ENCODE measurements at places on chromosomes 12 and 14.

GRCh38 chr12:92942905-92943304 lies 13.8 kb upstream of the EEA1 start:
- DNase-seq, result no peak

DNA sequence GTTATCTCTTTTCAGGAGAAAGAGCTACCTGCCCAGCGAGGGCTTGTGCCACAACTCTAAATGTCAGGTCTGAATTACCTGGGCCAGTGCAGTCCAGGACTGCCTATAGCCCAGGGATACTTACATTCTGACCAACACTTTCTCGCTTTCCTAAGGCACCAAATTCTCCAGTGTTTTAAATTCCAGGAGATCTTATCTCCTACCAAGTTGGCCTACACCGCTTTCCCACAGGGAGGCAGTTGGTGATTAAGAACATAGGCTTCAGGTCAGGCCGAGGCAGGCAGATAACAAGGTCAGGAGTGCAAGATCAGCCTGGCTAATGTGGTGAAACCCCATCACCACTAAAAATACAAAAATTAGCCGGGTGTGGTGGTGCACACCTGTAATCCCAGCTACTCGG lies 41.1 kb downstream of the RPS29 start:
- DNase-seq, result no peak

DNA sequence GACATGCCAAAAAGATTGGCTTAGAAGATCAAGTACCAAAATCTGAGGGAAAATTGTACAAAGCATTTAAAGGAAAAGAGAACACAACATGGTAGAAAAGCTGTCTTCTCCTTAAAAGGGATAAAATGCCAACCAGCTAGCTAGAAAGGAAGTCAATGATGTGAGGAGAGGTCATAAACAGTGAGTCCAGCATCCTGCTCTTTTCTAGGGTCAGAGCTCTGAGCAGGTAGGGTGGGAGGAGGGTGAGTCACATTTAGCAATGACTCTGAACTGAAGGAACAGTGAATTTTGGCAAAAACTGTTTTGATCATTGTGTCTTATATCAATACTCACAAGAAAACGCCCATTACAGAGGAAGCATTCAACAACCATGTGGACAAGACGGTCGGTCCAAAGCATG lies 322.3 kb downstream of the DAD1 start:
- no peak for DNase-seq

- no peak for DNase-seq
Observed at GRCh38 chr12:44317651-44318126, 481.8 kb downstream of the TMEM117 start.

- DNase-seq, result no peak
Observed at GRCh38 chr14:57962325-57963035, 96.6 kb upstream of the SLC35F4 start.

GRCh38 chr14:101072070-101072469 lies 168.5 kb upstream of the RTL1 start:
- no peak for DNase-seq

DNA sequence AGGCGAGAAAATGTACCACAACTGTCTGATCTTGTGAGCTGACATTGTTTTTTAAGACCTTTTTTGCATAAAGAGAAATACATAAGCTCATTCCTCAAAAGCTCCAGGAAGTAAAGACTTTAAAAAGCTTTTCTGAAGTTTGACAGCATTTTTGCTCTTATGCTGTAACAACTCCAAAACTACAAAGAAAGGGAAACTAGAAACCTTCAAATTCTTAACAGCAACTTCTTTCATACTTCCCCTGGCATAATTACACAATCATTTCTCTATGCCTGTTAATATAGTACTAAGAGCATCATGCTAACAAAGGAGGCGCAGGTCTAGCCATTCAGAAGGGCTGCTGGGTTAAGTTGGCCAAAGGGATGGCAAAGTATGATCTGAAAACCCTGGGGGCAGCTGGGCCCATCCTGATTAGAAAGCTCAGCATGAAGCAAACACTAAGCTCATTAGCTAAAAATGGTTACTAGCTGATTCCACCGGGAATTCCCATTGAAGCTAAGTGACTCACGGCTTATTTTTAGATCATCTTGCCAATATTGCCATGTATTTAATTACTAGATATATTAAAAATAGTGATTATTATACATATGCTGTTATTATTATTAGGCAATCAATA lies 26.1 kb upstream of the ANP32D start:
- no peak for DNase-seq

DNA sequence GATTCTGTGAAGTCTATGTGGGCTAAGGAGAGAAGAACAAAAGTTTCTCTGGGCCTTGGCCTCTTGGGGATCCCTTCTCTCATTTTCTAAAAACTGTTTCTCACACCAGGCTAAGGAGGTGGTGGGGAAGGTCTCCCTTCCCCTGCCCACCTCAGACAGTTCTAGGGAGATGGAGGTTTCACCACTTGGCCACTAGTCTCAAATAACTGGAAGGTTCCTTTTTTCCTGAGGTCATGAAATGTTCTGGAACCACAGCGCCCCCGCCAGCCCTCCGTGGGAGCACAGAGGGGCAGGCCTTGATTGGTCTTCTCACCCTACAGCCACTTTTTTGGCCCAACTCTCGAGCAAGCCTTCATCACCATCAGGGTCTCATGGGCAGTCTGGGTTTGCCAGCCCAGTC lies 12.6 kb downstream of the C12orf43 start:
- DNase-seq, result no peak

DNA sequence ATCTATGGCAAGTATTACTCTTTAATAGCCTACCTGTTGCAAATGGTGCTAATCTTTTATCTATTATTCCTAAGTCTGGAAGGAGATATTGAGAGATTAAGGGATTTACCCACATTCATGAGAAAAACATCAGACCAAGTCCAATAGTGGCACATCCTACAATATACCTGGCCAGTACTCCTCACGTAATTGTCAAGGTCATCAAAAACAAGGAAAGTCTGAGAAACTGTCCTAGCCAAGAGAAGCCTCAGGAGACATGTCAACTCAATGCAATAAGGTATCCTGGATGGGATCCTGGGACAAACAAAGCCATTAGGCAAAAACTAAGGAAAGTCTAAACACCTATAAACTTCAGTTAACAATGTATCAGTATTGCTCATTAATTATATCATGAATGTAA lies 12.5 kb downstream of the NR2C1 start:
- DNase-seq, result no peak

DNA sequence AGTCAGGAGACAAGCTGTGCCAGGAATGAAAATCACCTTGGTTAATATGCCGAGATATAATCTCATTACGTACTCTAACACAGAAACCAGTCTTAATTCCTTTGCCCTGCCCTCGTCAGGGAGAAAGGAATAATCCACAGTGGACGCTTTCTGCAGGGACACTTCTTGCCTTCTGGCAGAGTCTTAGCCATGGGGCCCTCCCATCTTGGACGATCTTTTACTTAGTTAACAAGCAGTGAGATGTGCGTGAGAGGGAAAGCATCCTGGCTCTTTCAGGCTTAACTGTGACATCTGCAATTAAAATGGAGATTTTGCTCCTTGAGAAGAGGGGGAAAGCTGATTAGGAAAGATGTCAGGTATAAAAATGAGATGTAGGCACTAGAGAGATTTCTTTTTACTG lies 246.4 kb downstream of the TMEM132C start:
- no peak for DNase-seq

- no peak for DNase-seq
Observed at GRCh38 chr12:57849035-57849434, 2.5 kb upstream of the CTDSP2 start.

- no peak for DNase-seq
Observed at GRCh38 chr14:81091660-81092059, 129.1 kb downstream of the GTF2A1 start.

DNA sequence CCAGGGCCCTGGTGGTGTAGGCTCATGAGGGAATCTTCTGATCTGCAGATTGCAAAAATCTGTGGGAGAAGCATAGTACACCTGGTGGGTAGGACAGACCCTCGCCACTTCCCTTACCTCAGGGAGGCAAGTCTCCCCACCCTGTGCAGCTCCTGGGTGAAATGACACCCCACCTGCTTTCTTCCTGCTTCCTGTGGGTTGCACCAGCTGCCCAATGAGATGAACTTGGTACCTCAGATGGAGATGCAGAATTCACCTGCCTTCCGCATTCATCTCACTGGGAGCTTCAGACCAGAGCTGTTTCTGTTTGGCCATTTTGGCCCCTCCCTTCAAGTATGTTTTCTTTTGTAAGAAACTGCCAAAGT lies 4.7 kb downstream of the CLEC2D start:
- no peak for DNase-seq

DNA sequence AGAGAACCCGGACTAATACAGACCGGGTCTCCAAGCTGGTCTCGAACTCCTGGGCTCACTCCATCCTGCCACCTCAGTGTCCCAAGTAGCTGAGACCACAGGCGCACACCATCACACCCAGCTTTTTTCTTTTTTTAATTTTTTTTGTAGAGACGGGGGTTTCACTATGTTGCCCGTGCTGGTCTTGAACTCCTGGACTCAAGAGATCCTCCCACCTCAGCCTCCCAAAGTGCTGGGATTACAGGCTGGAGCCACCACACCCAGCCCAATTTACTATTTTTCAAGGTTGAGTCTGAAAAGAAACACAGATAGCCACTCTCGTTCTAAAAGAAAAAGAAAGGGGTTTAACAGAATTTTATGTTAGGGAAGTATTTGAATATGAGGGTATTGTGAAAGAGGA lies 1.8 kb downstream of the ERO1A start:
- no peak for DNase-seq

- no peak for DNase-seq
Observed at GRCh38 chr12:47038270-47038748, 41.1 kb upstream of the PCED1B start.

DNA sequence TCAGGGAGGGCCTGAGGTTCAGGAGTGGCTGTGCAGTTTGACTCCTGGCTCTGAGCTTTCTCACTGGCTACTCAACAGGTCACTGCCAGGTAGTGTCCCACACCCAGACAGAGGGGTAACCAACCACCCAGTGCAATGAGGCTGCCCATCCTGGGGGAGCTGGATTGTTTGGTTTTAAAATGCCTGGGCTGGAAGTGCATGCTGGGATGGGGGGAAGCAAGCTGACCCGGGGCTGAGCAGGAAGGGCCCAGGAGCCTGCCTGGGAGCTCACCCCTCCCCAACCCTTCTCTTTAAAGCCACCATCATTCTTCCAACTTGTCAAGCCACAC lies 12.6 kb upstream of the ABHD12B start:
- no peak for DNase-seq

DNA sequence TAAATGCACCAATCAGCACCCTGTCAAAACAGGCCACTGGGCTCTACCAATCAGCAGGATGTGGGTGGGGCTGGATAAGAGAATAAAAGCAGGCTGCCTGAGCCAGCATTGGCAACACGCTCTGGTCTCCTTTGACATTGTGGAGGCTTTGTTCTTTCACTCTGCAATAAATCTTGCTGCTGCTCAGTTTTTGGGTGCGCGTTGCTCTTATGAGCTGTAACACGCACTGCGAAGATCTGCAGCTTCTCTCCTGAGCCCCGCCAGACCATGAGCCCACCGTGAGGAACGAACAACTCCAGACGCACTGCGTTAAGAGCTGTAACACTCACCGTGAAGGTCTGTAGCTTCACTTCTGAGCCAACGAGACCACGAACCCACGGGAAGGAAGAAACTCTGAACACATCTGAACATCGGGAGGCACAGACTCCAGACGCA lies 8.4 kb upstream of the PIANP start:
- DNase-seq, result no peak

DNA sequence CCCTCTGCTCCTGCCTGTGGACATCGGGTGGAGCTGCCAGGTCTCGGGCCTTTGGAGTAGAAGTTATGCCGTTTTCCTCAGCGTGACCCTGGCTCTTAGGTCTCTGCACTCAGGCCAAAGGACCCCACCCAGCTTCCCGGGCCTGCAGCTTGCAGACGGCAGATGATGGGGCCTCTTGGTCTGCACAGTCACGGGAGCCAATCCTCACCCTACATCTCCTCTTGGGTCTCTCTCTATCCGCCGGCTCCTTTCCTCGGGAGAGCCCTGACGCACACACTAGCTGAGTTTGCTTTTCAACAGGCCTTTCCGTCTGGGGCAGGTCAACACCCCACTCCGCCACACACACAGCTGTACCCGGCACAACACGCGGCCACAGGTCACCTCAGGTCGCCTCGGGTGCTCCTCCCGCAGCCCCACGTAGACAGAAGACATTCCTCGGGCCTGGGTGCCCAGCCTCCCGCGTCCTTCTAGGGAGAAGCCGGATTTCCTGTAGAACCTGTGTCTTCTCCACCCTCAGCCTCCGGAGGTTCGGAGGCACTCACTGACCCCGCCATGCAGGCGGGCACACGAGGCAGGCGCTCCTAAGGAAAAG lies 9.9 kb downstream of the GALNT9 start:
- no peak for DNase-seq

DNA sequence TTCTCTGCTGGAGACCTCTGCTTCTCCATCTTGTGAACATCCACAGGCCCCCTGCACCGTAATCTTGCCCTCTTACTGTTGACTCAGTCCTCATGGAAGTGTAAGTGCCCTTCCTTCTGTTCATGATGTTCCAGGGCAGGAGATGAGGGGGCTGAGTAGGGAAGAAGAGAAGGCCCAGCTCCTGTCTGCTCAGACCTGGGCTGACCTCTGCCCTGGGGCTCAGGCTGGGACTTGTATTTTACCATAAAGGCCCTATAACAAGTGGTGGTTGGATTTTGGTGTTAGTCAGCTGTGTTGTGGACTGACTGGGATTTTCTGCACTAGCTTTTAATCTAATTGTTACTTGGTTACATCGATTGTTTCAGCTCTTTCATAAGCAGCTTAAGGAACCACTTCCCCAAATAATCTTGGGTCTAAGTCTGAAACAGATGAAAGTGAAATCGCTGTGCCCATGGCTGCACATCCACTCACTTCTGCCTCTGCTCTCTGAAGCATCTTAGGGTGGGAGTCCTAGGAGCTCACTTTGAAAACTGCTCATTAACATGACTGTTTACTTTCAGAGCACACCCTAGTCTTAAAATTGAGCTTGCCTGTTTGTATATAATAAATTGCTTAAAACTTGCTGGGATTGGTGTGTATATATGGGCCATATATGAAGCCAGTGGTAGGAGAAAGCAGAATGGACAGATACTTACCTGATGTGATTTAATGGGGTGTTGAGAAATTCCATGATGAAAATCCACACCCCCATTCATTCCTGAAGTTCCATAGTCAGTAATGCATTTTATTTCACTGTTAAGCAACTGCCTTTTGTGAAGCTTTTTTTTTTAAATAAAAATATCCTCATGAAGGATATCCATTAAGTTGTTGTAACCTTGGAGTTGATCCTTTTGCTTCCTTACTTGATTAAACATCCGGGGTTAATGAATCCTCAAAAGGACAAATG lies 17.7 kb downstream of the C12orf71 start:
- DNase-seq, result no peak

GRCh38 chr14:56195704-56196103 lies 77.5 kb downstream of the PELI2 start:
- no peak for DNase-seq

DNA sequence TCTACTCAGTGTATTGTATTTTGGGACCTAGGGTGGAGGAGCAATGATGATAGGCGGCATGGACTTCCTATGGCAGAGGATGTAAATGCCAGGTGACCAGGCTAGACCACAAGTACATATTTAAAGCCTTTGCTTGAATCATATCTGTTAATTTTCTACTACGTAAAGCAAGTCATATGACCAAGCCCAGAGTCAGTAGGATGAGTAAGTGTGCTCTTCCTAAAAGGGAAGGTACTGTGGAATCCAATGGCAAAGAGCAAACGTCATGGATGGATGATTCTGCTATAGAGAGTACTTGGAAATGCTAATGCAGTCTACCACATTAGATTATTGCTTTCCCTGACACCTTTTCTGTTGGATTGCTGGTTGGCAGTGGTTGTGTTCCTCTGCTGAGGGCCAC lies 16.8 kb downstream of the GPATCH2L start:
- no peak for DNase-seq

Data from activated T-cell treated with anti-CD3 and anti-CD28 coated beads for 4 hours (primary cell).